Fibroblast of villous mesenchyme (primary cell): ENCODE measurements at places on chromosomes 7 and 10. TPM values are rescaled to one million over a fixed set of nuclear protein-coding genes. Genes with fewer than 3 reads are reported as not detected.

DNA sequence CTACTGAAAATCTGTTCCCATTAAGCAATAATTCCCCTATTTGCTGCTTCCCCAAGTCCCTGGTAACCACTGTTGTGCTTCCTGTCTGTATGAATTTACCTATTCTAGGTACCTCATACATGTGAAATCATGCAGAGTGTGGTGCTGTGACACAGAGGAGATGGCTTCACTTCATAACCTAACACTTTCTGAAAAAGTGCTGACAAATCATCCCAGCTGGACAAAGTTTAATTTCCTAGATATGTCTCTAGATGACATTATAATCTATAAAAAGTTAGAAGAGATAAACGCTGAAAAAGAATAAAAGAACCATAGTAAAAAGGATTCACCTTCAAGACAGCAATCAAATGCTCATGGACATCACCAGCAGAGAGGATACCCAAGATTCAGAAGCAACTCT lies 277.9 kb downstream of the SKIDA1 start:
- no peak for DNase-seq

DNA sequence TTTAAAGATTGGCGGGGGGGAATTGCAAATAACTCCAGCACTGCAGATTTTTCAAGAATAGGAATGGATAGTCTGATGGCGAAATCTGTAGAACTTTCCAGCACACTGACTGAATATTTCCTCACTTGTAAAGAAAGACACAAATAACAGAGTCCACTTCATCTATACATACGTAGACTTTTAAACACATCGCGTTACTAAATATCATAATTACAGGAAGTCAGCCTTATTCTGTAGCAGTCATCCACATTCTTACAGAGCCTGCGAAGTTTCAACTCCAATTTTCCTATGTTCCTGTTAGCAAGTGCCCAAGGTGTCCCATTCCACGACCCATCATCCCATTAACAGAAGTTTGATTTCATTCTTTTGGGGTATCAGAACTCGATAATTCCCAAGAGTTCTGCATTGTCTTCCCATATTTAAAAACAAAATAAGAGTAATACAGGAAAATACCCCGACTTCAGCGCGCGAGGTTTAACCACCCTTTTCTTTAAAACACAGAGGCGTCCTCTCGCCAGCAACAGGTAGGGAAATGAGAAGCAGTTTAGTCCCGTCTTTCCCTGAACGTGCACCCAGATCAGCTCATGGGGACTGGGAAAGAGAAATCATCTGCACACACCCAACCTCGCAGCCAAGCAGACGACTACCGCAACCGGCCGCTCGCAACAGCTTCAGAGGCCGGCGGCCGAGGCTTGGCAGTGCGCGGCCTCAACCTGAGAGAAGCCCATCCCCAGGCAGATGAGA lies 880 bp downstream of the HERC4 start:
- peak; percentile 55 for DNase-seq

GRCh38 chr7:23938937-23939552 lies 229.0 kb downstream of the STK31 start:
- peak; percentile 46 for DNase-seq

DNA sequence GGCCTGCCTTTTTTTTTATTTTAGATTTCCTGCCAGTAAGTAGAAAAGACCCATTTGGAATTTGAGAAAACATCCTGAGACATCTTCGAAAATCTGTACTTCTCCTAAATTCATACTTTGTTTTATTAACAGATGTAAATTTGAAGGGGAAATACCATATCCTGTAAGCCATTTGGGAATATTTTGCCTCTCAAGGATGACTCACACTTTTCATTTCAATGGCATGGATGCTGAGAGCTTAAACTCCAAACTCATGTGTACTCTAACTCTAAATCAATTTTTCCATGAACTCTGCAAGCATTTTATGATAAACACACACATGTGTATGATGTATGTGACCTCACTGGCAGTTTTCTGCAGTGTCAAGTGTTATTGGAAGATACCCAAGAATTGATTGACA lies 89.0 kb downstream of the SEMA3A start:
- no peak for DNase-seq

The HOXA6 gene
- 10.6 and 11.2 TPM in 2 replicates for total RNA-seq

The PPA1 gene
- total RNA-seq: 139 and 219 TPM in 2 replicates

- DNase-seq: no peak
Measured at GRCh38 chr10:86361156-86362128, 5.2 kb downstream of the GRID1 start.

DNA sequence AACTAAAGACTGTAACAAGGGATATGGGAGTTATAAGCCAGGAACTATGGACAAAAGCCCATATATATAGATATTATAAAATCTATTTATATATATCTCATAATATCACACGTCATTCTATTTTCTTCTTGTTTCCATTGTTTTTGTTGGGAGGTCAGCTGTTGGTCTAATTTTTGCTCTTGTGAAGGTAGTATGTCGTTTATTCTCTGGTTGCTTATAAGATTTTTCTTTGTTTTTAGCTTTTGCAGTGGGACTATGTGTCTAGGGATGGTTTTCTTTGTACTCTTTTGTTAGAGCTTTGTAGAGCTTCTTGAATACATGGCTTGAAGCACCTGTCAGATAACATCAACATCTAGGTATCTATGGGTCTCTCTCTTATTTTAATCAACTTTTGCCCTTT lies 14.0 kb downstream of the ARL4A start:
- no peak for DNase-seq

The DYNC1I1 gene
- 0.43 and 1.9 TPM in 2 replicates for total RNA-seq

DNA sequence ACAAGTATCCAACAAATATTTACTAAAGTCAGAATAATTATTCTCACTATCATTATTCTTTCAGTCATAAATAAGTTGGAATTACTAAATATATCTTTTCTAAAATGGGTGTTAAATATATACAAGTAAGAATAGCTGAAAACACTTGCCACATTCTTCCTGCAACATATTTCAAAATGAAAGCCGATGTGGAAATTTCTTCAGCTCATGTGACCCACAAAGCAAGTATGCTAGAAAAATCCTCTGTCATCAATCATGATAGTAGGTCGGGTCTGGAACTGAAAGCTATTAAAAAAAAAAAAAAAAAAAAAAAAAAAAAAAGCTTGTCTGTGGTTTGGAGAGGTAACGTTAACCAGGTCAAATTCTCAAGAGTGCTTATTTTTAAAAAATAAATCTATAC lies 344.7 kb downstream of the NEBL start:
- DNase-seq: no peak

The CYP2C19 gene
- total RNA-seq: 0.43 TPM in 1 of 2 replicates, not detected in the other

DNA sequence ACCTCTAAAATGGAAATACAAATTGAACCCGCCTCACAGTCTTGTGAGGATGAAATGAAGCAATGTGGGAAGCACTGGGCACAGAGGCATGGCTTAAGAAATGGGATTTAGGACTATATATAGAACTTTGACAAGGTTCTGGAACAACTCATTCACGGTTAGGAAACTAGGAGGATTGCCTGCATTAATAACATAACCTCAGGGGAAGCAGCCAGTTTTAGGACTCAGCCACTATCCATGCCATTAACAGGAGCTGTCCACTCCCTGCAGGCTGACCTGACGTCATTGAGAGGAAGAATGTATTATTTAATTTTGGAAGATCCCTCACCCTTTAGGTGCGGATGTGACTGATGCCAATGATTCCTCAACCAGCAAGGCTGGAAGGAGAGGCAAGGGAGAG lies 34.8 kb downstream of the ITGB8 start:
- DNase-seq: peak; percentile 23

- no peak for DNase-seq
Measured at GRCh38 chr7:30427296-30428070, 51.1 kb downstream of the NOD1 start.

DNA sequence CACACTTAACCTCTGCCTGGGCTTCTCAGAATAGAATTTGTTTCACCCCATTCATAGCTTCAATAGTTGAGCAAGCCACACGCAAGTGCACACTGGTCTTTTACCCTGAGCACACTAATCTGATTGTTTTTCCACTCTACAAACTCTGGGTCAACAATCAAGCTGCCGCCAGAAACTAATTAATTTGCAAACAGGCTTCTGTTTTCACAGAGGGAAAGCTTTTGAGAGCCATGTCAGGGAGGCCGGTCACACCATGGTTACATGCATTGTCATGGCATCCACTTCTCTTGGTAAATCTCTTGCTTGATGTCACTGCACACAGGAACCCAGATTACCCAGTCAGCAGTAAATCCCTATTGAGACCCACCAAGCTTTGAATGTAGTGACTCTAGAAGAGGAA lies 154.2 kb downstream of the SEMA3A start:
- DNase-seq: no peak

- no peak for DNase-seq
Measured at GRCh38 chr7:139804571-139804970, 24.5 kb upstream of the TBXAS1 start.

GRCh38 chr10:50501478-50501877 lies 122.3 kb downstream of the SGMS1 start:
- DNase-seq: peak; percentile 42

DNA sequence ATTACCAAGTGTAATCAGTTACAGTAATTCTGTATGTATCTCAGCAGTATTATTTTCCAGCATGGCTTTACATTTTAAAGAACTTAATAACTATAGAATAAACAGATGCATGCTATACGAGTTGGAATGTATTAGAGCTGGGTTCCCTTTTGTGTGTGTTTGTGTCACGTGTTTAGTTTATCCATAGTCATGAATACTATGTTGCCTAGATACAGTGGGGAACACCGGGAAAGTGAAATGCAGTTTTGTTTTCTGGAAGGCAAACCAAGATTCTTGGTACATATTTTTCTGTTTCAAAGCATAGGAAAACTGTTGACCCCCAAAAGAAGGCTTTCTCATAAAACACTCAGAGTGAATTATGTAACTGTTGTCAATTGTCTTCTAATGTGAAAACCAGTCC lies 119.0 kb downstream of the FANK1 start:
- DNase-seq: no peak

The ZNF804B gene
- under 0.01 TPM in 1 of 2 replicates, not detected in the other for total RNA-seq

GRCh38 chr10:131657318-131657984 lies 243.4 kb upstream of the PPP2R2D start:
- DNase-seq: no peak

DNA sequence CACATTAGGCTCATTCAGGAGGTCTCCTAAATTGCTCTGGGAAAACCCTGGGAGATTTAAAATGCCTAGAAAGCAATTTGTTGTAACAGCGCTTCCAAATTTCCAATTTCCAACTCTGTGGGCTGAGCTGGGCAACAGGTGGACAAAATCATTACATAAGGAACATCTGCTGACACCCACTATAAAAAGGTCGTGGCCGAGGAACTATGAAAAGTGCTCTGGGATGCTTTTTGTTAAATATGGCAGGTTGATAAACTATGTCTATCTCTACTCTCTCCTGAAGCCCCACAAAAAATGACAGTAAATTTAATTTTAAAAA lies 45.1 kb downstream of the ATXN7L1 start:
- DNase-seq: peak; percentile 26

The GRID2IP gene
- not detected in 2 replicates for total RNA-seq

The DNAH11 gene
- total RNA-seq: under 0.01 TPM in 2 replicates

The DTX2 gene
- 5.2 and 6.1 TPM in 2 replicates for total RNA-seq

DNA sequence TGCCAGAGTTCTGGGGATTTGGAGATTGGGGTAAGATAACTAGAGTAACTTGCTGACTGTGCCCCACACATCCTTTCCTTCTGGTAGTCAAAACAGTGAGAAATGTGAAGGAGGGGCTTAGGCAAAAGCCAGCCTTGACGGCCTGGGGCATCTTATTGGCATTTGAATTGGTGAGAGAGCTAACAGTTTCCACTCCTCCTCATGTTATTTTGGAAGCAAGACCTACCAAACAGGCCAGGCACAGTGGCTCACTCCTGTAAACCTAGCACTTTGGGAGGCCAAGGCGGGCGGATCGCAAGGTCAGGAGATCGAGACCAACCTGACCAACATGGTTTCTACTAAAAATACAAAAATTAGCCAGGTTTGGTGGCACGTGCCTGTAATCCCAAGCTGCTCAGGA lies 596.6 kb downstream of the GRM8 start:
- DNase-seq: no peak

The FAM25G gene
- total RNA-seq: not detected in 2 replicates

The ADAM22 gene
- 0.64 and 1.3 TPM in 2 replicates for total RNA-seq

- peak; percentile 29 for DNase-seq
Measured at GRCh38 chr10:76080991-76081390, 649.6 kb downstream of the LRMDA start.

The UROS gene
- 93.7 and 94.7 TPM in 2 replicates for total RNA-seq

DNA sequence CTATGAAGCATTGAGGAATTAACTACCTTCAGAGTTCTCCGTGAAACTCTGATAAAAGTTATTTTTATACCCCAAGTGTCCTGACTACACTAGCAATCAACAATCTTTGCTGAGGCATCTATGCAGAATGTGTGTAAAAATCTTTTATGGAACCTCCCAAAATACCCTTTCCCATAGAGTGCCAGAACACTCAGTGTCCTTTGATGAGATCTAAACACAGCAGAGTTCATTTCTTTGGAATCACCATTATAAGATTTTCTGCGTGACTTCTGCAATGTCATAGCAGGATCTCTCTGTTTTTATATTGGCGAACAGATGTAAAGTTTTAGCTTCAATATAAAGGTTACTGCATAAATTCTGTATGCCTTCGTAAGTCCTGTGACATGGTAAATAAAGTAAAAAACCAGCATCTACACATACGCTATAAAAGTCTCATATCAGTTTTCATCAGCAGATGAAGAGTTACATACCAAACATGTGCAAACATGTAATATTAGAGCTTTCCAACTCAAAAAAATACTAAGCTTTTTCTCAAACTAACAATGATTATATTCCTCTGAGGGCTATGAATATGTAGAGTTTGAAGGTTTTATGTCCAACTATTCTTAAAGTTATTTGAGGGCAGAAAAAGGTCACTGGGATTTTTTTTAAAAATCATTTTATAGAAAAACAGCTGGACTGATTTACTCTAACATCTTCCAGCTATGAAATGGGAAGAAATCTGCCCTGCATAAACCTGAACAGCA lies 67.2 kb downstream of the SKIDA1 start:
- DNase-seq: peak; percentile 25

The POMZP3 gene
- 3.5 and 4.8 TPM in 2 replicates for total RNA-seq
